Stimulated activated CD8-positive, alpha-beta memory T cell treated with anti-CD3 and anti-CD28 coated beads, Interleukin-4, amount 100 ng/mL, for 24 hours (primary cell): ENCODE measurements at places on chromosomes 13 and 19.

DNA sequence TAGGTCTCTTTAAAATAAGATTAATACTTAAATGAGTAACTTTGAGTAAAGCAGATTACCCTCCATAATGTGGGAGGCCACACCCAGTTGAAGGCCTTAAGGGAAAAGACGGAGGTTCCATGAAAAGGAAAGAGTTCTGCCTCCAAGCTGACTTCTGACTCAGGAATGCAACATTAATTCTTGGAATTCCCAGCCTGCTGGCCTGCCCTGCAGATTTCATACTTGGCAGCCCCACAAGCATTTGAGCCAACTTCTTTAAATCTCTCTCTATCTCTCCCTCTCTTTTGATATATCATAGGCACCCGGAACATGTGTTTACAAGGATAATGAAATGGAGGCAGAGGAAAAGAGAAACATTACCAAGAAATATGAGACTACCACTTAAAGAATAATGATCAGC, 902.3 kb upstream of the MIR17HG start:
- no peak for DNase-seq

DNA sequence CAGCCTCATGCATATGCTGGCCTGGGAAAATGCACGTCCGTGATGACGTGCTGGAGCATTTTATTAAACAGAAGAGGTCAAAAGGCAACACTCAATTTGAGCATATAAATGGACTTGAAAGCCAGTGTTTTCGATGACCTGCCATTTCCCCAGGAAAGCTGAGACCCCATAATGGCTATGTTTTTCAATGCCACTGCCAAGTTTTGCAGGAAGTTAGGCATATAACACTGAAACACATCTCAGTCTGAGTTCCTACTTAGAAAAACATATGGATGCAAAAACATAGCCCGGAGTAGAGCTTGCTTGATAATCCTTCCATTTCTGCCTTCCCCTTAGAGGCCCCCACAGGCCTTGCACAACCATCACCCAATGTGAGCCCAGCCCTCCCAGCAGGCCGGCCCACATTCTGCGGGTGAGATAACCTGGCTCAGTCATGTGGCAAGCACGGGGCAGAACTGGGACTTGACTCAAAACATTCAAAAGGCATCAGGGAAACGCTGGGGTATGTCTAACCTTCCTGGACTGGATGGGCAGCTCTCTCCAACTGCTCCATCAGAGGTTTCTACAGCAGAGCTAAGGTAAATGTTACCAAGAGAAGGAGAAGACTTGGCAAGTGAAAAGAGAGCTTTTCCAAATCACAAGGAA, 24.9 kb downstream of the EPS15L1 start:
- DNase-seq, result peak; percentile 48

GRCh38 chr13:44620057-44620456, 43.9 kb upstream of the TSC22D1 start:
- no peak for DNase-seq

DNA sequence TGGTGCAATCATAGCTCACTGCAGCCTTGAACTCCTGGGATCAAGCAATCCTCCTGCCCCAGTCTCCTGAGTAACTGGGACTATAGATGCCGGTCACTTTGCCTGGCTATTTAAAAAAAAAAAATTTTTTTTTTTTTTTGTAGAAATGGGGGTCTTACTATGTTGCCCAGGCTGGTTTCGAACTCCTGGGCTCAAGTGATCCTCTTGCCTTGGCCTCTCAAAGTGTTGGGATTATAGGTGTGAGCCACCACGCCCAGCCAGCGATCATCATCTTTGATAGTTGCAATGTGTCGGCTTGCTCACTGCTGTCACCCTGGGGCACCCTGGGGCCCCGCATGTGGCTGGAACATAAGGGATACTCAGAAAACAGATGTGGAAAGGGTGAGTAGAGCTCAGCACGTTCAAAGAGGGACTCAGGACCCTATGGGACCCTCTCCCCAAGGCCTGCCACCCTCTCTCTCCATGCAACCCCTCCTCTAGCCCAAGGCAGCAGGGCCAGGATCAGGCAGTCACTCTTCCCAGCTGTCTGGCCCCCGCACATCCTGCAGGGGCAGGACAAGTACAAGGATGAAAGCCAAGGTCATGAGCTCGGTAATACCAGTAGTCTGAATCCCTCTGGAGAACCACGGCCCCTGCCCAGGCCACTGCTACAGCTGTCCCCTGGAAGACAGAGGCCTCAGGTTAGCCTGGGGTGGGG, 6.5 kb upstream of the CCL25 start:
- no peak for DNase-seq

DNA sequence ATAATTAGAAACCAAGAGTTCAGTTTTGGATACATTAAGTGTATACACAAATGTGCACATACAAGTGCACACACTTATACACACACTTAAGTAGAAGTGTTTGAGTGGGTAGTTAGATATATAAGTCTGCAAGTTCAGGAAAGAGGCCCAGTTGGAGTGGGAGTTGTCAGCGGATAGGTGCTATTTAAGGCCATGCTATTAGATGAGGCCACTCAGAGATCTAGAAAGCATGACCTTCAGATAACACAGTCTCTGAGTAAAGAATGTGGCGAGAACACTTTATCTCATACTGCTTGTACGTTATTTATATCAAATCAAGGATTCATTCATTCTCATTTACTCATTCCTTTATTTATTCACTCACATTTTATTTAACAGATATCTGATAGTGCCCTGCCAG, 206.2 kb downstream of the POSTN start:
- no peak for DNase-seq

GRCh38 chr13:105920370-105920769, 615.1 kb downstream of the EFNB2 start:
- DNase-seq, result no peak

- DNase-seq, result no peak
Observed at GRCh38 chr19:29535984-29536508, 10.3 kb downstream of the VSTM2B start.

DNA sequence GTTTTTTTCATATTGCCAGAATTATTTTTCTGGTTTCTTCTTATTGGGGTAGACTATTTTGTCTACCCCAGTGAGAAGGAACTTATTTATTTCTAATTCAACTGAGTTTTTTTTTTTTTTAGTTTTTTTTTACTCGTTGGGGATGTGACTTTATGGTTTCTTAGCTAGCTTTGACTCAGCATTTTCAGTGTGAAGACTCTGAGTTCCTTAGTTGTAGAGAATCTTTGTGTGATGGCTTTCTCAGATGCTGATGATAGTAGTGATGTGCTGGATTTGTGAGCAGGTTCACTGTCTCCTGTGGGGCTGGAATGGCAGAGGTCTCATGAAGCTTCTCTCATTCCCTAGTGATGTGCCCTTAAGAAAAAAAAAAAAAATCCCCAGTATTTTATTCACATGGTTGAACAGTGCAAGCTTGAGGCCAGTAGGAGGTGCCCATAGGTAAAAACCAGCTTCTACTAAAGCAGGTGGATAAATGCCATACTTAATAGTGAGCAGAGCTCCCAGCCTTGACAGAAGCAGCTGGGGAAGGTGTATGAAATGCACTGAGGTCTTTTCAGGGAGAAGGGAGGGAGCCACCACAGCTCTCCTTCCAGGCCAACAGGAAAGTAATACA, 106.2 kb upstream of the KLF5 start:
- DNase-seq, result no peak

GRCh38 chr13:77002590-77003190, 10.8 kb downstream of the CLN5 start:
- DNase-seq, result no peak

- DNase-seq, result peak; percentile 28
Observed at GRCh38 chr19:48745208-48745995, 1.3 kb downstream of the IZUMO1 start.

- DNase-seq, result no peak
Observed at GRCh38 chr13:30149248-30149647, 158.1 kb downstream of the KATNAL1 start.

GRCh38 chr19:29056535-29056934, 156.4 kb downstream of the UQCRFS1 start:
- no peak for DNase-seq

GRCh38 chr13:47502166-47502565, 498.9 kb downstream of the SUCLA2 start:
- DNase-seq, result no peak

DNA sequence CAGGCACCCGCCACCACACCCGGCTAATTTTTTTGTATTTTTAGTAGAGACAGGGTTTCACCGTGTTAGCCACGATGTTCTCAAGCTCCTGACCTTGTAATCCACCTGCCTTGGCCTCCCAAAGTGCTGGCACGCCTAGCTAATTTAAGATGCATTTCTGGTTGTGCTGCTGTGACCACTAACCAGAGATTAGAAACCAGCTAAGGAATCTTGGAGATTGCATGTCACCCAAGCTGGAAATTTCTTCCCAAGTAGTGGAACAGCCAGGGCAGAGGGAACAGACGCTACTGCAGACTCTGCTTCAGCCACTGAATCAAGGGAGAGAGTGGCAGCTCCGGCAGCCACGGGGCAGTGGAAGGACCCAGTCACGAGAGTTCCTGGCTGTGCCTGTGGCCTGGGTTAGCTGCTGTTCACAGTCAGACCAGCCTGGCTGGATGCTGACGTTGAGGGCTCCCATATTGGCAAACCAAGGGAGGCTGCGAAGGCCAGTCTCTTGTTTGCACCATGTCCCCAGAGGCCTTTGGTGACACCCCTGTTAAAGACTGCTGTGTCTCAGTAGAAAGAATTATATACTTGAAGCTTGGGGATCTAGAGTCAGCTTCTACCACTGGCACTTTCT, 7.9 kb downstream of the TPM4 start:
- DNase-seq, result no peak

DNA sequence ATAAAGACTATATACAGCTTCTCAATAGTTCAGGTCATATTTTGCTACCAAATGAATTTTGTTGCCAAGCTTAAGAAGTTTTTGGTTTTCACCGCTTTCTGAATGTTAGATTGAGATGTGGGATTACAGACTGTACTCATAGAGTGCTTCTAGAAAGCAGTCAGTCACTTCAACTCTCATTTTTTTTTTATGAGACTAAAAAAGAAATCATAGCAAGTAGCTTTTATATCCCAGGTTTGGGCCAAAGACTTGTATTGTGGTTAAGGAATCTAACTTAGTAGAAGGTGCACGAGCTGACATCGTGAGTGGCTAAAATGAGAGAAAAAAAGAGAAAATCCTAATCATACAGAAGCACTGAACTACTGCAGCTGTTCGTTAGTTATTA, 2.2 kb upstream of the USPL1 start:
- no peak for DNase-seq

GRCh38 chr19:3365093-3365835, 1.1 kb upstream of the NFIC start:
- DNase-seq, result no peak

- DNase-seq, result no peak
Observed at GRCh38 chr13:97003071-97003470, 8.8 kb upstream of the OXGR1 start.

DNA sequence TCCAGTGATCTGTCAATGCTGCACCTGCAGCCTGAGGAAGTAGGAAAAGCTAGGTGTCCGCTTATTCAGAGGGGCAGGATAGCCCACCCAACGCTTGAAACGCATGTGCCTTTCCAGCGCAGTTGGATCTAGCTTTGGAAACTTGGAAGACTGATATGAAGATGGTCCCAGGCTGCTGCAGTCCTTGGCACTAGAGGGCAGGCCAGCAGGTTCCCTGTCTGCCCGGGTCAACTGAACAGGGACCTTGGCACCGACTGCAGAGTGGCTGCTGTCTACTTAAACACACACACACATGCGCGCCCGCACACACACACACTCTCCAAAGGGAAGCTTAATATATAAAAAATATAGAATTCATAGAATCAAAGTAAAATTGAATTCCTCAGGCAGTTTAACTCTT, 100.0 kb downstream of the TSHZ3 start:
- DNase-seq, result no peak

DNA sequence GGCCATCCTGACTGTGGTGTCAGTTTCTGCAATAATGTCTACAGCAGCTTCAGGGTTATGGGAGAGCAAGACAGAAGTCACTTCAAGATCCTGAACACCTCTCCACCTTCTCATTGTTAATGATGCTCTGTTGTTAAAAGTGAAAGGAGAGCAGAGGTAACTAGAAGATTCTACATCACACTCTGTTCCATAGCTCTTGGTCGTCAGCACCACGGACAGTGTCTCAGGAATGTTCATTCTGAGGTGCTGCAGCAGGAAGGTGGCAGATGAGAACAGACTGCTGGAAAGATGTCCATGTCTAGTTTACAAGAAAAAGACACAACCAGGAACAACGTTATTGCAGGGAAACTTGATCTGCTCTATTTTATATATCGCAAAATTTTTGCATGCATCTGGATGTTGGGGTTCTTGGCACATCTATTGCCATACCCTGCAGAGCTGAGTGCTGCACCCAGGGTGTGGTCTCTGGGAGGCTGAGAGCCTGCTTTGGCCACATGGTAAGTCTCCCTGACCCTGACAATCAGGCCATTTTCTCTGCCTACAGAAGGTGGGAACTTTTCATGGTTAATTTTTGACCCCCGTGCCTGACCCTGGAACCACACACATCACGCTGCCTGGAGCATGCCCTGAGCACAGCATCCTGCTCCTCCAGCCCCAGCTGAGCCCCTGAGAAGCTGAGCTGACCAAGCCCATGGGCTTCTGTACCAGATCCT, 12.7 kb downstream of the CEACAM21 start:
- DNase-seq, result no peak

GRCh38 chr13:34675626-34676025, 266.4 kb upstream of the NBEA start:
- no peak for DNase-seq

DNA sequence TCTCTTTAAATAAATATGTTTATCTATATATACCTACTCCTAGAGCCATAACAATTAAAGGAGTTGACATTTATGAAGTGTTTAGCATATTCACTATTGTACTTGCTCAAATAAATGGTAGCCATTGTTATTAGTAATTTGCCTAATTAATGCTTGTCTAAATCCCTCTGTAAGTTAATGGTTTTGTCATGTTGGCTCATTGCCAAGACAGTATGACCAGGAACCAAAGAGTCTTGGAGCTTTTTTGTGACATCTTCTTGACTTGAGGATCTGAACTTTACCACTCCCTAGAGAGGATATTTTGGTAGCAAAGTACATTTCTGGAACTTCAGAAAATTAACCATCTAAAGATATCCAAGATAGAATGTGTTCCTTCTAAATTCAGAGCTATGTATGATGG, 15.5 kb downstream of the FRY start:
- no peak for DNase-seq

- DNase-seq, result no peak
Observed at GRCh38 chr13:30253830-30254229, 53.5 kb downstream of the KATNAL1 start.

DNA sequence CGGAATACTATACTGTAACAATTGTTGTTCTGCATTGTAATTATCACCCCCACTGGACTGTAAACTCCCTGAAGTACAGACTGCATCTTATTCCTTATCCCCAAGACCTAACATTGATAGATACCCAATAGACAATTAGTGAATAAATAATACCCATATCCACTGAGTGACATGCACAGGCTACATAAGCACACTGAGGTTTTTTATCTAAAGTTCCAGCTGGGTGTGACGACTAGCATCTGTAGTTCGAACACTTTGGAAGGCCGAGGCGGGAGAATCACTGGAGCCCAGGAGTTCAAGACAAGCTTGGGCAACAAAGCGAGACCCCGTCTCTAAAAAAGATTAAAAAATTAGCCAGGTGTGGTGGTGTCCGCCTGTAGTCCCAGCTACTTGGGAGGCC, 2.5 kb downstream of the KPNA3 start:
- DNase-seq, result no peak
